Neural progenitor cell (in vitro differentiated cells): ENCODE measurements at places on chromosomes 7 and 10. TPM values are rescaled to one million over a fixed set of nuclear protein-coding genes. Genes with fewer than 3 reads are reported as not detected.

FOXK1 gene
- total RNA-seq = 11.1 and 22.4 TPM in 2 replicates

SYT15 gene
- 0.15 and 0.17 TPM in 2 replicates for total RNA-seq

DNA sequence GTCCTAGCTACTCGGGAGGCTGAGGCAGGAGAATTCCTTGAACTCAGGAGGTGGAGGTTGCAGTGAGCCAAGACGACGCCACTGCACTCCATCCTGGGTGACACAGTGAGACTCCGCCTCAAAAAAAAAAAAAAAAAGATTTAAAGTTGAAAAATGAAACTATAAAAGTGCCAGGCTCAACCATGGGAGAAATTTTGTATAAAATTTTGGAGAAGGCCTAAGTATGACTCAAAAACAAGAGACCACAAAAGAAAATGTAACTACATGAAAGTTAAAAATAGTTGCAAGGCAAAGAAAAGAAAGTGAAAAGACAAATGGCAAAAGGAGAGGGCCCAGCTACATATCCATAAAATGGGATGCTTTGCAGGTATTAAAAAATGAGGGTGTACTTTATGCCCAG lies 104.1 kb downstream of the ARHGAP22 start:
- no peak for DNase-seq

DNA sequence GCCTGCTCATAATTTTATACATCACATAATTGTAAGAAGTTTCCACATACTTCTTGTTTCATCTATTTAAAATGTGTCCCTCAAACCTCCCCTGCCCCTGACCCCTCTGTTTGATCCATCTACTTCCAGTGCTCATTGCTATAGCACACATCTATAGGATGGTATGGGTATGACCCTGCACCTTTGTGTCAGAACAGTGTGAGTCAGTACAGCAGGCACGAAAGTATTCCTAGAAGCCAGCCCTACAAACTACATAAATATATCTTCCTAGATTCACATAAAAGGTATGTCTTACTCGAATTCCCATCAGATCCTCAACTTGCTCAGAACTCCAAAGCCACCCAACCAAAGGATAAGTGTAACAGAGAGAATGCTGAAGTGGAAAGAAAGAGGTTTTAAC lies 25.7 kb upstream of the ING3 start:
- no peak for DNase-seq

LRRN3 gene
- 1.7 and 2.4 TPM in 2 replicates for total RNA-seq

SGCE gene
- total RNA-seq = 74.1 and 169 TPM in 2 replicates

FERD3L gene
- total RNA-seq = not detected in 2 replicates

ARMC3 gene
- 0.46 and 14.6 TPM in 2 replicates for total RNA-seq

- no peak for DNase-seq
Observed at GRCh38 chr7:143018931-143019330, 8.0 kb downstream of the OR9A2 start.

DNA sequence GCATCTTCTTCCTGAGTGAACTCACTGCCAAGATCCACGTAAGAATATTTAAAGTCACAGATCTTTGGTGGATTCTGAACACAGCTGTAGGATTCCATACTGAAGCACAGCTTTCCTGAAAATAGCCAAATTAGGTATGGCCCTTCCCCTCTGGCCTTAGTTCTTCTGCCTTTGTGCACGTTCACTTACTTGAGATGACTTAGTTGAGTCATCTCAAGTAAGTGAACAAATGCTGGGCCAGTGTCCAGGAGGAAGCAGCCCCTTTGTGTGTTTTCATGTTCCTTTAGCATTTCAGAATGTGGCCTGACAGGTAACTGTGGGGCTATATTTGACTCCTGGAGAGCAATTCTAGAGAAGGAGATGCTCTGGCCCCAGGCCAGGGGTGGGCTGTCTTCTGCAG lies 51.5 kb downstream of the CCNY start:
- DNase-seq = no peak

TMEM184A gene
- 0.17 and 0.22 TPM in 2 replicates for total RNA-seq

HERC4 gene
- 52.1 and 74.2 TPM in 2 replicates for total RNA-seq

DNA sequence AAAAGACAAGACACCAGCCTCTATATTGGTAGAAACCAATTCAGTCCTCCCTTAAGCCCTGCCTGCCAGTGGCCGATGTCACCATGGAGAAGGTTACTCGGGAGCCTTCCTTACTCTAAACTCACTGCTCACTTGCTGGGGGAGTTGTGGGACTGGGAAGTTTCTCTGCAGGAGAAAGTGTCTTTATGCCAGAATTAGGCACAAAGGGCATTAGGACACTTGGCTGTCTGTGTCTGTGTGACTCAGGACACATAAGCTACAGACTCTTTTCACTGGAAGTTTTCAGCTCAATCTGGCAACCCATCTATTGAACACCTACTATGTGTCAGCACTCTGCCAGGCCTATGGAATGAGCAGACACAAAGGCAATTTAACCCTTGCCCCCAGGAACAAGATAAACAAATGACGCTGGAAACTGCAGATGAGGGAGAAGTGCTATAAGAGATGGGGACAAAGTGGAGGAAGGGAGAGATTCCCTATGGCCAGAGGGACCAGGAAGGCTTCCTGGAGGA lies 49.5 kb upstream of the CACUL1 start:
- DNase-seq = peak; percentile 10

DNA sequence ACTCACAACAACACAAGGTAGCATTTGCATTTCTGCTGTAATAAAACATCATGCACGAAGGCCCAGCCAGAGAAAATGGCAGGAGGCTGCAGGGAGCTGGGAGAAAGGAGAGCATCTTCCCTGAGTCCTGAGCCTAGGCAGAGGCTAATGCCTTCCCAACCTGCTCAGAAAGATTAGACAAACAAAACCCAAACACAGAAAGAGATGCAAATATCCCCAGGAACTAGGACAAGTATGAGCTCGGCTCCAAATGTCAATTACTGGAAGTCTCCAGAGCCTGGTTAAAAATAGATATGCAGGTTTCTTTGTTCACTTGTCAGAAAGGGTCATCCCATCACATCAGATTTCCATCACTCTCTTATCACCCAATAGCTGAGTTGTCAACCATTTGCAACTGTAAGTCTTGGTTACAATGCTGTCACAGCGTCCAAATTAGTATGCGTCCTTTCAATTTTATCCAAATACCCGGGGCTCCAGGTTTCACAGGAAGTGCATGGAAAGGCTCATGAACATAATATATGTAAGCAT lies 316.5 kb upstream of the CELF2 start:
- no peak for DNase-seq
